ENCODE measurements at places on chromosomes 3 and 15. TPM values are rescaled to one million over a fixed set of nuclear protein-coding genes. Genes with fewer than 3 reads are reported as not detected.

The SPINK8 gene
- not detected for total RNA-seq

The PLA2G4D gene
- total RNA-seq = not detected

The CD200R1 gene
- 0.37 TPM for total RNA-seq

DNA sequence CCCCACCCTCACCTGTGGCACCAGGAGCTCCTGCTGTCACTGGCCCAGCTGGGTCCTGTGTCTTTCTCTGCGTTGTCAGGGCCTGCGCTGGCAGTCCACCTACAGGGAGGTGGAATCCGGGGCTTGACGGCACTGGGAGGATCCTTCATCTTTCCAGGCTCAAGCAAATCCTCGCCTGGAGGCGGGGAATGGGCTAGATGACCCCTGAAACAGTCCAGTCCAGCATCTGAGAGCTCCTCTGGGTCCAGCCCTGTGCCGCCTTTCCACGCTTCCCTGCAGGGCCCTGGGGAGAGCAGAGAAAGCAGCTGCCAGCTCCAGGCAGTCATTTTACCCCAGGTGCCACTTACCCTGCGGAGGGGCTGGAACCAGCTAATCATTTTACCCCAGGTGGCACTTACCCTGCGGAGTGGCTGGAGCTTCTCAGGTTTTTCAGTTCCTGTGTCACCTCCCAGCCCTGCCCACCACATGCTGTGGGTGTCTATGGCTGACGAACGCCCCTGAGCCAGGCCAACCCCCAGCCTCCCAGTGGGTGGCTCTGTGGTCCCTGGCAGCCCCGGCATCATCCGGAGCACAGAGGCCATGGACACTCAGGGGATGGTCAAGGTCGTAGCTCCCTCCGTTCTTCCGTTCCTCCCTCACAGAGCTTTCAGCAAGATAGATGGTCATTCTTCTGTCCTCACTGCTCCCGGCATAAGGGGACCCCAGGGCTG, 17.9 kb upstream of the ADIPOQ start:
- peaks cover 12% of the 10 kb centered on the region for H3K27me3 ChIP-seq
- no peaks in the 10 kb centered on the region for H3K36me3 ChIP-seq
- DNase-seq = no peak
- H3K4me1 ChIP-seq = peaks cover 25% of the 10 kb centered on the region

- no peak overlapping the region for H3K27ac ChIP-seq
- H3K4me3 ChIP-seq = peak overlapping the region; percentile 55
- no peak for DNase-seq
- H3K27me3 ChIP-seq = peaks cover 7% of the 10 kb centered on the region
- no peaks in the 10 kb centered on the region for H3K4me1 ChIP-seq
These were observed 559 bp upstream of the LRRN1 start for GRCh38 chr3:3798631-3799113.

DNA sequence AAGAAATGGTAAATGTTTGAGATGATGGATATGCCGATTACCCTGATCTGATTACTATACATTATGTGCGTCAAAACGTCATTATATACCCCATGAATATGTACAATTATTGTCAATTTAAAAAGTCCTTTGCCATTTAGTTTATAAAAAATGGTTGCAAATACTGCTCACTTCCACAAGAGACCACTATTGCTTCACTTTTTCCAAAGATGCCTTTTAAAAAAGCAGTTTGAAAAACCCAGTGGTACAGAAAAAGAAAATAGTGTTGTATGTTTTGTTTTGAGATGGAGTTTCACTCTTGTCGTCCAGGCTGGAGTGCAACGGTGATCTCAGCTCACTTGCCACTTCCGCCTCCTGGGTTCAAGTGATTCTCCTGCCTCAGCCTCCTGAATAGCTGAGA, 39.3 kb downstream of the EDEM1 start:
- H3K36me3 ChIP-seq = no peaks in the 10 kb centered on the region
- H3K27me3 ChIP-seq = no peaks in the 10 kb centered on the region
- H3K4me1 ChIP-seq = no peaks in the 10 kb centered on the region
- no peak overlapping the region for H3K27ac ChIP-seq

DNA sequence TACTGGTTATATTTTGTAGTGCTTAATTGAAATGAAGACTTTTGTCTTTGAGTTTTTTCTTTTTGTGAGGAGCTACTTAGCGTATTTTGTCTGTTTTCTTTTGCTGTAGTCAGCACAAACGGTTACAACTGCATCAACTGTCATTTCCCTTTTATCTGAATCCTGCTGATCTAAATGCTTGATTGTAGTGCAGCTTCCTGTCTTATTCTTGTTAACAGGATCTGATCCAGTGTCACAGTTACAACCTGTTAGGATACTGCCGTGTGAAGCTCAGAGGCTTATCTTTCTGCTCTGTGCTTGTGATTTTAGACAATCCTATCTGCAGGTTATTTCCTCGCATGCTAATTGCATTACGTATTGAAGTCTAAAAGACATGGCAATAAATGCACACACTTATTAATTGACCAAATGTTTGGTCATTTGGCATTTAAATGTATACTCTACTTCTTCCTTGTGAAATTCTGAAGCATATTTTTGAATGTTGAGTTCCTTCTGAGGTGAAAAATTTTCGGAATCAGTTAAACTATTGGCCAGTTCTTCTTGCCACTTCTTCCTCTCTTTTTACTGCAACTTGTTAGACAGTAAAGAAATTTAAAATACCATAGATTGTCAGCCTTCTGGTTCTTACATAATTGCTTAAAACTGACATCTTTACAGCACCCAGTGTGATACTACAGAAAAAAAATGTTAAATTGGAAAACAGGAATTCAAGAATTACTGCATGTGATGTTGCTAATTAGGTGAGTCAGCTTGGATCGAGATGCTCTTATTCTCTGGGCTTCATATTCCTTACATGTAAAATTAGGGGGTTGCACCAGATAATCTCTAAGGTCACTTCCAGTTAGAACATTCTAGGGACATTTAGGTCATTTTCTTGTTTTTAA, 168.2 kb downstream of the MBNL1 start:
- no peaks in the 10 kb centered on the region for H3K27me3 ChIP-seq
- H3K27ac ChIP-seq = peak overlapping the region; percentile 46
- peaks cover 19% of the 10 kb centered on the region for H3K36me3 ChIP-seq
- peaks cover 35% of the 10 kb centered on the region for H3K4me1 ChIP-seq

DNA sequence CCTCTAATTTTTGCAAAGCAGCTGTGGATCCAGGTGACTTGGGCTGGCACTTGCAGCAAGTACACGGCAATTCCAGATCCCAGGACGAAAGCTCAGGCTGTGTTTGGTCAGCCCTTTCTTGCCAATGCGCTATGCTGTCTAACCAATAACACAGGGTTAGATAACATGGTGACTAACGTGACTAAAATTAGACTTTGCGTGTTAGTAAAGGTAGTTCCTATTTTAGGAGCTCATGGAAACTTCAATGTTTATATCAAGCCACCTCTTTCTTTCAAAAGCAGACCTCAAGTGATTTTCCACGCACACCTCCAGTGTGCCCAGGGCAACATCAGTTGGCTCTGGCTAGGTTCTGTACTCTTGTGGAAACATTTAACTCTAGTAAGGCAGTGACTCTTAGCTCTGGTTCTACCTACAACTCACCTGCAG, 32.5 kb downstream of the CDCP1 start:
- H3K4me3 ChIP-seq = no peak overlapping the region
- peak overlapping the region; percentile 63 for H3K27ac ChIP-seq
- DNase-seq = no peak
- no peaks in the 10 kb centered on the region for H3K36me3 ChIP-seq
- H3K4me1 ChIP-seq = no peaks in the 10 kb centered on the region
- no peaks in the 10 kb centered on the region for H3K27me3 ChIP-seq

- no peak overlapping the region for H3K27ac ChIP-seq
- H3K36me3 ChIP-seq = no peaks in the 10 kb centered on the region
- no peaks in the 10 kb centered on the region for H3K27me3 ChIP-seq
- no peak for DNase-seq
- H3K4me3 ChIP-seq = no peak overlapping the region
These were observed 77.9 kb downstream of the ITPR1 start for GRCh38 chr3:4570840-4571621.

GRCh38 chr3:107817076-107817475, 273.8 kb downstream of the CD47 start:
- H3K27me3 ChIP-seq = no peaks in the 10 kb centered on the region
- no peak overlapping the region for H3K4me3 ChIP-seq
- H3K27ac ChIP-seq = no peak overlapping the region
- peaks cover 8% of the 10 kb centered on the region for H3K4me1 ChIP-seq

- H3K4me1 ChIP-seq = no peaks in the 10 kb centered on the region
- no peaks in the 10 kb centered on the region for H3K36me3 ChIP-seq
- DNase-seq = no peak
- H3K27ac ChIP-seq = no peak overlapping the region
- no peaks in the 10 kb centered on the region for H3K27me3 ChIP-seq
These were observed 58.1 kb upstream of the AGBL1 start for GRCh38 chr15:86021281-86022264.

All from right atrium auricular region (tissue), 2 donors.